ENCODE measurements at places on chromosomes 7 and 10.

DNA sequence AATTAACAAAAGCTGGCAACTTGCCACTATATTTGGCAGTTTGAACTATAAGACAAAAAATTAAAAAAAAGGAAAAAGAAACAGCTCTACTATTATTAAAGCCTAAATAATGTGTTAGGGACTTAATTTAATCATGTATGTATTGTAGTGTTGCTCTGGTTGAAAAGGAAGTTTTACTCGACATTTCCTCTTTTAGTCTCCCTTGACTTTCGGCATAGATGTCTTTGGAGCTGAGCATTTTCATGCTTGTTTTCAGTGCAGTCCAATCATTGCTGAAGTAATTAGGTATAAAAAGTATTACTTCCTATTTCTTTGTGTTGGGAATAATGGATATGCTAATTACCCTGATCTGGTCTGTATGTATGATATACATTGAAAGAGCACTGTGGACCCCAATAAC lies 216.8 kb upstream of the KLF6 start:
- no peak for DNase-seq

DNA sequence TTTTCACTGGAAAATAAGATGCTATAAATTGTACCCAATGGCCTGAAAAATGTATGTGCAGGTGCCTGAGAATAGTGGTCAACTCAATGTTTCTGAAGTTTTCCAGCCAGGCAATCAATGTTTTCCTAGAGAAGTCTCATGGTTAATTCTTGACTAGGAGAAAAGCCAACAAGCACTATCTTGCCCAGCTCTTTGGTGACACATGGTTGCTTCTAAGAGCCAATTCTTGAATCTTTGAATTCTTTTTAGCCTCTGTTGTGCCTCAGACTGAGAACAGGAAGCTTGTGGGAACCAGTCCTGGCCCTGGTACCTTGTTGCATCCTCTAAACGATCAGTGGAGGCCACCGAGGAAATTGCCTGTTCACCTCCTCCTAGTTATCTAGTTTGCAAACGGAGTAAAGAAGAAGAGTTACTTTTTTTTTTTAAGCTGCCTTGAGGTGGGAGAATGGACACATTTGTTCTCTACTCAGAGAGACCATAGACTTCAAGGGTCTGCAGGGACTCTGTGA lies 144.0 kb upstream of the MKLN1 start:
- DNase-seq, result no peak

DNA sequence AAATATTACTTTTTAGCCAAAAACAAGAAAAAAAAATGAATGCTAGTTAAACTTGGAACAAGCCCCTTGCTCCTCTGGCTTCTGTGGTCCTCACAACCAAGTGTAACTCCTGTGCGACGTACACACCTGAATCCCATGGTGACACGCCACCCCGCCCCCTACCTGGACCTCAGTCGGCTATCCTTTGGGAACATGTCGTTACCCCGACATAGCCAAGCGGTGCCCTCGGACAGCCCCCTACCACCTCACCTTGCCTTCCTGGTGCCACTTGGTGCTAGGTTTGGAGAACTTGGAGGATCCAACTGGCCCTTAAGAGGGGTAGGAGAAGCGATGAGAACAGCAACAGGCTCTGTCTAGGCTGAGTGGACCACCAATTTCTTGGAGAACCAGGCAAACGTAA lies 12.0 kb upstream of the SMARCD3 start:
- DNase-seq, result no peak

GRCh38 chr10:78595269-78595619 lies 473.5 kb upstream of the ZMIZ1 start:
- DNase-seq, result no peak

GRCh38 chr7:14292737-14293136 lies 303.3 kb upstream of the ETV1 start:
- no peak for DNase-seq
